ENCODE measurements at places on chromosomes 12 and 14.

DNA sequence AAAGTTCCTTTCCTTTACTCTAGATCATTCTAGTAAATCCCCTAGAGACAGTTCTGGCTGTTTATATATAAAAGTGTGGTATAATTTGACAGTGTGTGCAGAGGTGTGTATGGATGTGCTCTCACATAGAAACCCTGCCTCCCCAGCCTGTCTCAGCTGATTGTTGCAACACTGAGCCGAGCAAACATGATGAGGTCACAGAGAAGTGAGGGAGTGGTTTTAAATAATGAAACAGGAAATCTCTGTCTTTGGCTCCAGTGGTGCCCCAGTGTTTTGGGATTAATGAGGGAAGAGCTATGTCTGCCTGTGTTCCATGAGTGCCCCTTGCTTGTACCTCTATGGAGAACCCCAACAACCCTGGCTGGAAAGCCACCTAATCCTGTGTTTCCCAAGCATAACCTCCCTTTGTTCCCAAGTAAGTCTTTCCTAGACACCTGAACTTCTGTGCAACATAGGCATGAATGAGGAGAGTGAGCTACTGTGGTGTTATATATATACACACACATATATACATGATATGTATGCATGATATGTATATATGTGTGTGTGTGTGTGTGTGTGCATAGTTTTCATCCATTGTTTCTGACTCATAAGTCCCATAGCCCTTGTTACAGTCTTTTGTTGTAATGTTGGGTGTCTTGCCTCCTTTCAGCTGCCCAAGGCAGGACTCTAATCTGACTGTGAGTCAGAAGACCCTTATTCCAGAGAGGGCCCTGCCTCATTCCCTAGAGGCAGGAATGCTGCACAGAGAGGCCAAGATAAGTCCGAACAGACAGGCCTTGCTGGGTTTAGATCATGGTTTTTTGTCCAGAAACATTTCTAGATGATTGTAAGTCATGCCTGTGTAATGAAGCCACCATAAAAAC lies 18.0 kb downstream of the TRAF3 start:
- DNase-seq = peak; percentile 68

DNA sequence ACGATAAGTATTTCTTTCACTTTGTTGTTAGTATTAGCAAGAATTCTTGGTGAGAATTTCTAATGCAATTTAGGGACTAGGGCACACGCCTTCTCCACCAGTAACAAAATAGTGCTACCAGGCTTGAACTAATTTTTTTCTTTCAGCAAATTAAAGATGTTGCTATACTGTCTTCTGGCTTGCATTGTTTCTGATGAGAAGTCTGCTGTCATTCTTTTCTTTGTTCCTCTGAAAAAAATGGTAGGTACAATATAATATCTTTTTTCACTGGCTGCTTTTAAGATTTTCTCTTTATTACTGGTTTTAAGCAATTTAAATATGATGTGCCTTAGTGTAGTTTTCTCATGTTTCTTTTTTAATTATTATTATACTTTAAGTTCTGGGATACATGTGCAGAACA lies 171.2 kb downstream of the PCNX1 start:
- DNase-seq = no peak

GRCh38 chr12:92785563-92785950 lies 82.8 kb downstream of the PLEKHG7 start:
- DNase-seq = no peak

GRCh38 chr12:60174941-60175340 lies 579.1 kb downstream of the SLC16A7 start:
- DNase-seq = no peak

DNA sequence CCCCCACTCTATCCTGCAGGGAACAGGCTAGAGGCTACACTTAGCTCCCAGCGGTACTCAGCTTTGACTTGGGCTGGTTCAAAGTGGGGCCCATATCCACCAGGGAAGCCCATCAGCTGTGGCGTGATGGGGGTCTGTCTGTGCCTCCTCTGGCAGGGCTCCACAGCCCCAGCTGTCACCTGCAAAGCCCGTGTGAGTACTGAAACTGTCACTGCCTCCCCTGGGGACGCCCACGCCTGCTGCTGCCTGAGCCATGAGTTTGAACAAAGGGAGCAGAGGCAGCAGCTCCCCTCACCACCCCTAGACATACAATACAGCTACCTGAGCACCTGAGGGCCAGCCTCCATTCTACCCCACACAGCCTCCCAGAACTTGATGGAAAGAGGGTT lies 5.0 kb downstream of the REM2 start:
- DNase-seq = no peak

- DNase-seq = no peak
Observed at GRCh38 chr12:43951286-43951685, 115.4 kb downstream of the TMEM117 start.

DNA sequence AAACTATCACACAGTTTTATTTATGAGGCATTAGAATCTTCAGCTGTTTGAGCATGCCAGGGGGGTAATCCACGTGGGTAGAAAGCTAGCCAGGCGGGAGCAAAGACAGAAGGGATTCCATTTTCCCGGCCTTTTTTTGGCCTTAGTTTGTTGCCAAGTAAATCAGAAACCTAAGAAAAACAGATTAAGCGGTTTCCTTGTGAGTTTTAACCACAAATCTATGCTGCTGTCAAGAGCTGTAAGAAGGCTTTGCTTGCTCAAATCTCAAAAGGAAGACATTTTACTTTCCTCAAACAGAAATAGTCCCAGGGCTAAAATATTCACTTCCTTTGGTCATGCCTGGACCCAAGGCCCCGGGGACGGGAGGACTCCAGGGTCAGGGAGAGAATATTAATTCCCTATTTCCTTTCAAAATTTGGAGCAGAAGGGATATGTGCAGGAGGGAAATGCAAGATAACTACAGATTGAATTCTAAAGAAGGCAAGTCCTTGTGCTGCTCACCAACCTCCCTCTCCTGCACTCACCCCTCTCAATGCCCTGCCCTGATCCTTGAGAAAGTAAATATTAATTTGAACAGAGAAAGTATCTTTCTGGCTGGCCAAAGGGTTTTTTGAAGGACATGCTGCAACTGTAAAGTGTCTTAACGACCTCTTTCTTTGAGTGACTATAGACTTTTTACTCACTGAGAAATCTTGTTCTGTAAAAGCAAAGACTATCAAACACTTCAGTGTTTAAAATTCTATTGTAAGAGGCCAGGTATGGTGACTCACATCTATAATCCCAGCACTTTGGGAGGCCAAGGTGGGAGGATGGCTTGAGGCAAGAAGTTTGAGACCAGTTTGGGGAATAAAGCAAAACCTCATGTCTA lies 75.7 kb downstream of the HSD17B6 start:
- no peak for DNase-seq

- no peak for DNase-seq
Observed at GRCh38 chr12:5140190-5140589, 96.5 kb downstream of the KCNA5 start.

DNA sequence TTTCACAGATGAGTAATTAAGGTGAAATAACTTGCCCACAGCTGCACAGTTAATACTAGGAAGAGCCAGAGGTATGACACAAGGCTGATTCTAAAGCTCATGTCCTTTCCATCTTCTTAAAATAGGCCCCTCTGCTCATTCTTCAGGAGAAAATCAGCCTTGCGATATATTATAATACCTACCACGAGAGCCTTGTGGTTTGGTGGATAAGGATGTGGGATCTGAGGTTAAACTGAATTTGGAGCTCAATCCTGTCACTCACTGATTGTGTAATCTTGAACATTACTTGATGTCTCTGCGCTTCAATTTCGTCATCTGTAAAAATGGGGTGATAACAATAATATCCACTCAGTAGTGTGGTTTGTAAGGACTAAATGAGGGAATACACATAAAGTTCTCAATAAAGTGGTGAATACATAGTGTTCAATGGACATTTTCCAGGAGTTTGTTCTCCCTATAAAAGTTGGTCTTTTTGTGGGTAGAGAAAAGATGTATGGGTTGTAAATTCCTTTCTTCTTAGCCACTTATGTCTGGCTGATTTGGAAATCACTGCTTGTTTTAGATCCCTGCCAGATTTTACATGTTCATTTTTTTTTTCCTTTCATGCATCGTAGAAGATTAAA lies 25.1 kb upstream of the ATP2B1 start:
- DNase-seq = no peak

DNA sequence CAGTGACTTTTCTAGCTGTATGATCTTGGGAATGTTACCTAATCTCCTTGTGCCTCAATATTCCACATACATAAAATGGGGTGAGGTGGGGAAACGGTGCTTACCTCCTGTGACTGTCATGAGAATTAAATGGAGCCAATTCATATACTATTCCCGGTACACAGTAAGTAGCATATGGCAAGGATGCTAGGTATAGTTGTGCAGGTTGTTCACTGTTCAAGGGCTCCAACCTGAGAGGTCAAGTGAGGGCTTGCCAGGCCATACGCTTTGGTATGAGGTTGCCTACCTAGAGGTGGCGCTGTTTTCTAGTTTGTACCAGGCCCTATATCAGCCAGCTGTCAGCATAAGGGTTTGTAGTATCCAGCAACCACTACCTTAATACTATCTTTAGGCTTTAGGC lies 3.6 kb upstream of the BATF start:
- DNase-seq = no peak

- no peak for DNase-seq
Observed at GRCh38 chr12:25692115-25693035, 139.3 kb upstream of the LMNTD1 start.

DNA sequence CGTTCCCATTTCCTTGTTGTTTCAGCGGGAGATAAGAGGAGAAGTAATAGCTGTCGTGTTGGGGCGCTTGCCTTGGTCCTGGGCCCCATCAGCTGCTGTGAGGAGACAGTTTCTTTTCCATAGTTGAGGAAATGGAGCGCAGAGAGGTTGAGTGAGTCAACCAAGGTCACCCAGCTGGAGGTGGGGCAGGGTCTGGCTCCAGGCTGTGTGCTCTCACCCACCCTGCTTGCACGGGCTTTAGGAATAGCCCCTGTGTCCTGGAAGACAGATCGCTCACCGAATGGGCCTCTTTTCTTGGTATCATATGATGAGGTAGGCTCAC lies 165.7 kb upstream of the RTL1 start:
- peak; percentile 14 for DNase-seq

GRCh38 chr12:16602412-16602811 lies 3.5 kb downstream of the LMO3 start:
- no peak for DNase-seq

- DNase-seq = peak; percentile 69
Observed at GRCh38 chr12:124457287-124458219, 109.9 kb downstream of the NCOR2 start.

- DNase-seq = peak; percentile 40
Observed at GRCh38 chr14:75144944-75145343, 18.1 kb upstream of the NEK9 start.

- no peak for DNase-seq
Observed at GRCh38 chr14:90677484-90678050, 138.7 kb downstream of the TTC7B start.

DNA sequence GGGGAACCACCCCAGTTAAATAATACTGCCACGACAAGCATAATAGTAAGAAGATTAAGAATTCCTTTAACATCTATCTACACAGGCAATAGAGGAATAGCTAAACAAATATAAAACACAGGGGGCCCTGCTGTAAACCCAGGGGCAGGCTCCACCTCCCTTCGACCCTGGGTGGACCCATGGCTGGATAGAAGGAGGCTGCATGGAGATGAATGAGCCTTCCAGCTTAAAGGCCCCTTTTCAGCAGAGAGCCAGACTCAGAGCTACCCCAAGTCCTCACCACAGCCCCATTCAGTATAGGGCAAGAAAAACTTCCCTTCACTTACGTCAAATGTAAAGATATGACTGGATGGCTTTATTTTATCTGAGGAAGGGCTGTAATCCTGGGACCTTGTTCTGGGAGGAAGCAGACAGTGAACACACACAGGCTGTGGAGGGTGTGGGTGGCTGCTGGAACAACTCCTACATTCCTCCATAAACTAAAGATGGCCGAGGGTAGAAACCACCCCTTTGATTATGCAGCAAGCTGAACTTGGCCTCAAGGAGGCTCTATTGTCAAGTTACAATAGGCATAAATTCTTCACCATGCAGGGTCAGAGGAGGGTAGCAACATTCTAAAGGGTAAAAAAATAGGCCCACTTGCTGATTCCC lies 30.4 kb downstream of the NUAK1 start:
- DNase-seq = no peak

- DNase-seq = peak; percentile 93
Observed at GRCh38 chr12:53052419-53053217, 2.8 kb downstream of the TNS2 start.

DNA sequence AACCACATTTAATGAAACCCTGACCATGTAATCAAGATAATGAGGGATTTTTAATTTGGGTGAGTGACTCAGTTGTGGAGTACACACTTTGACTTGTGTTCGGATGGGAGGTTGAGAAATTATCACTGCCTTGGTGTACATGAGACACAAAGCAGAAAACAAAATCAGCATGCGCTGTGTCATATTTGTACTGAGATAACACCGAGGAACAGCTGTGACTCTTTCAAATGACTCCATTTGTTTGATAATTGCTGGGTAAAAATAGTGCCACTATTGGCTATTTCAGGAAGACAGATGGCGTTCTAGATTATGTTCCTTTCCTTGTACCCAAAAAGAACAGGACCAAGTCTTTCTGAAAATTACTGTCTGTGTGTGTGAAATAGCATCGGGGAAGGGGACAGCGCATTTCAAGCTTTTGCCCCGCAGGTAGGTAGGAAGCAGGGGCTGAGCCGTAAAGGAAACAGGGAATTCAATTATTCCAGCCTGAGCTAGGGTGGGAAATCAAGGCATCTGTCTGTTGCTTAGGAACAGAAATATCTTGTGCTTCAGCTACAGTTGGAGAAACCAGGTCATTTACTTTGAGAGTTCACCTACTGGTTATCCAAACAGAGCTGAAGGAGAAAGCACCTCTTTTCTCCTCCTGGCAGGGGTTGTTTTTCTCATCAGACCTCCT lies 114.3 kb downstream of the SNAPC1 start:
- DNase-seq = no peak

DNA sequence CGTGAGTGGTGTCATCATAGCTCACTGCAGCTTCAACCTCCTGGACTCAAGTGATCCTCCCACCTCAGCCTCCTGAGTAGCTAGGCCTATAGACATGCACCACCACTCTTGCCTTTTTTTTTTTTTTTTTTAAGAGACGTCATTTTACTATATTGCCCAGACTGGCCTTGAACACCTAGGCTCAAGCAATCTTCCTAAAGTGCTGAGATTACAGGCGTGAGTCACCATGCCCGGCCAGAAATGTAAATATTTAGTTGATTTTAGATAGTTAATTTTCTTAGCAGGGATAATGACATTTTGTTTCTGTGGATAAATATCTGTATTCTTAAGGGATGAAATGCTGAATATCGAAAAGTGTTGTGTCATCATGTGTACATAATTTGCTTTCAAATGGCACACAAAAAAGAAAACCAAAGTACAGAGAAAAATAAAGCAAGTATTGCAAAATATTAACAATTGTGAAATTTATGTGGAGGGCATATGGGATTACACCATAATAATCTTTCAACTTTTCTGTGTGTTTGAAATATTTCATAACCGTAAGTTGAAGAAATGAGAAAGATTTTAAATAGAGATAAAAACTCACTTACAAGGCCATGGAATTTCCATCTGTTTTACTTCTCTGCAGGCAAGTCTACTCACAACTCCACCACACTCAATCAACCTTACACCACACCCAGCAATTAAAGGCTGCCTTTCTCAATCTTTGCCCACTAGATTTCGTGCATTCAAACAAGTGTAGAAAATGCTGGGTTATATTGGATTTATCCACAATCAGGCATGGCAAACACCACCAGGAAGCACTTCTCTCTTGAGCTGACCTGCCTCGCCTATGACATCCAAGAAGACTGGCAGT lies 93.7 kb downstream of the SPTSSA start:
- DNase-seq = peak; percentile 29

- DNase-seq = no peak
Observed at GRCh38 chr12:123393747-123394146, 9.8 kb downstream of the KMT5A start.
